ENCODE measurements at places on chromosomes 1 and 21. TPM values are rescaled to one million over a fixed set of nuclear protein-coding genes. Genes with fewer than 3 reads are reported as not detected.

The MYOG gene
- total RNA-seq = not detected

The IVL gene
- not detected for total RNA-seq

The S100A1 gene
- not detected for total RNA-seq

The FOXO6 gene
- 0.91 TPM for total RNA-seq

The TRIM63 gene
- not detected for total RNA-seq

The LRRC52 gene
- total RNA-seq = not detected

The KCNE1 gene
- total RNA-seq = 0.49 TPM

The SELL gene
- total RNA-seq = 370 TPM

DNA sequence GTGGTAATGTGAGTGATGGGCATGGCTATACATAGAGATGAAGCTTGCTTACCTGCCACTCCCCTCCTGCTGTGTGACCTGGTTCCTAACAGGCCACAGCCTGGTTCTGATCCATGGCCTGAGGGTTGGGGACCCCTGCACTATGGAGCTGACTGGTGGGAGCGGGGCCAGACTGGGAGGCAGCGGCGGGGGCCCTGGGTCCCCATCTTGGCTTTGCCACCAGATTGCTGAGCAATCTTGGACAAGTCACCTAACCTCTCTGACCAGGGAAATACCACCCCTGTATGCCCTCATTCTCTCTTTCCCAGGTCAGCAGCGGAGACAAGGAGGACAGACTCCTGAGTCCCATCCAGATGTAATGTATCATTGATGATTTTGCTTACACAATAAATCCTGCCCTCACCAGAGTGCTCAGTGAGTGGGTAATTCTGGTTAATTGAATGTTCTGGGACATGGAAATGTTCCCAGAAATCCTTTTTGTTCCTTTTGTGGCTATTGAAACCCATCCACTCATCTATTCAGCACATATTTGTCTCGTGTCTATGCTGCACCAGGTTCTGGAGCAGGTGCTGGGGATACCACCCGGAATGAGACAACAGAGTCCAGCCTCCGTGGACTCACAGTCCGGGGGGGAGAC lies 4.1 kb upstream of the ARHGEF10L start:
- DNase-seq = no peak

GRCh38 chr1:70441392-70442035 lies 30.4 kb downstream of the CTH start:
- DNase-seq = no peak

DNA sequence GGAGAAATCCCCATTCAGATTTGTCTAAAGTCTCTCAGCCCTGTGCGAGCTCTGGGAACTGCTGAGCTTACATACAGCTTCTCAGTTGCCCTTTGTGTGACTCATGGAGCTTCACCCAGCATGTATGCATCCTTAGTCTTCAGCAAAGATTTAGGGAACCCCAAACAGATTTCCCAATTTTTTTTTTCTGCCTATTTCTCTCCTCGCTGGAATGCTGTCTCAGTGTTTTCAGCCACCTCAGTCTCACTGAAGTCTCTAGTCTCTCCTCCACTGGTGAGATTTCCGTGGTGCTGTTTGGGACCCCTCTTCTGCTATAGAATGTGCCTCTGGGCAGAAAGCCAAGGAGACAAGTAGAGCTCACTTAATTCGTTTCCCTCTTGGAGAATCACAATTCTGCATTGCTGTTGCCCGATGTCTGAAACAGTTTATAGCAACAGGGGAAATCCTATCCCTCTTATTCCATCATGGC lies 28.1 kb upstream of the TXLNA start:
- no peak for DNase-seq

DNA sequence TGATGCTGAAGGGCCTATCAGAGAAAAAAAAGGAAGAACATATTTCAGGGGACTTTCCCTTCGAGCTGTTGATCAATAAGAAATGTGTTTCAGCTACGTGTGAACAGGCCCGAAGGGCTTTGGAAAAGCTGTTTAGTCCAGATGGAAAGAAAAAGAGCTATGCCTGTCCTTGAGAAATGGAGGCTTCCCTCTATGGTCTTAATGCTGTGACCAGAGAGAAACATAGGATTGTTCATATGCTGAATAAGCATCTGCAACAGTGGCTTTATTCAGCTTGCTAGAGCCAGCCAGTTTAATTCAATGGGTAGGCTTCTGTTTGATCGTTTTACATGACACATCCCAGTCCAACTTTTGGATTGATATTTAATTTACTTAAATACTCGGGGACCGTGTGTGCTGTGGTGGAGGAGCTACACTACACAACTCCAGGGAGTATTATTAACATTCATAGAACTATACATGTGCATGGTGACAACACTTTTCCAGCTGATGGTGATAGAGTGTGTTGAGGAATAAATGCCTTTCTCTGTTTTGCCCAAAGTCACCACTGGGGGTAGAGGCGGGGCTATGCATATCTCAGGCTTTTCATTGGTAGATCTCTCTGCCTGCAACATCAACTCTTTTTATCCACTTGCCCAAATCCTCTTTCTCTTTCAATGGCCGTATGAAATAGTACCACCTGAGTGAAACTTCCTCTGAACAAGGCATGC lies 106.7 kb upstream of the C8B start:
- DNase-seq = no peak

DNA sequence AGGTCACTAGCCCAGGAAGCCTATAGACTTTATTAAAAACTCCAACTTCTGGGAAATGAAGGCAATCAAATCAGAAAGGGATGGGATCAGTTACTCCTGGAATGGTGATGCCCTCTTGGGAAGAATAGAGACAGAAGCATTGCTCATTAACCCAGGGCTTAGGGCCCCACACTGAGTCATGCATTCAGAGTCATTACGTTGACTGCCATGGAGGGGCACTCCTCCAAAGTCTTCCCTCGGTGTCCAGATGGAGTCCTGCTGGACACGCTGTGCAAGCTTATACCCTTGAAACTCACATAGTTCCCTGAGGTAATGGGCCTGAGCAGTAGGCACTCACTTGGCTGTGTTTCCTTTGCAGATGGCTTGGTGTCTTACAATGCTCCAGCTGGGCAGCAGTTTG lies 35.2 kb upstream of the HSD17B7 start:
- no peak for DNase-seq

- peak; percentile 69 for DNase-seq
These were observed 11.1 kb downstream of the ADPRS start for GRCh38 chr1:36099681-36100341.

DNA sequence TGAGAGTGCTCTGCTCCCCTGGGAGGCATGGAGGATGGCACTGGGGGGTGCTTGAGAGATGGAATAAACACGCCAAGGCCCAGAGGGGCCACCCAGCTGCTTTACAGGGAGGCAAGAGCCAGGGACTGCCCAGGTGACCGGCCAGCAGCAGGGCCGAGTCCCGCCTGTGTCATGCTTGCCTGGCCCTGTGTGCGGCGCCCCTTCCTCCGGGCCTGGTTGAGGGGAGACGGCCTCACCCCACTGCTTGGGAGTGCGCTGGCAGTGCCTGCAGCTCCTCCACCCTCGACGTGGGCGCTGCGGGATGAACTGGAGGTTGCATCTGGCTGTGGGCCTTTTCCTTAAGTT lies 33.1 kb upstream of the COL6A2 start:
- DNase-seq = no peak

DNA sequence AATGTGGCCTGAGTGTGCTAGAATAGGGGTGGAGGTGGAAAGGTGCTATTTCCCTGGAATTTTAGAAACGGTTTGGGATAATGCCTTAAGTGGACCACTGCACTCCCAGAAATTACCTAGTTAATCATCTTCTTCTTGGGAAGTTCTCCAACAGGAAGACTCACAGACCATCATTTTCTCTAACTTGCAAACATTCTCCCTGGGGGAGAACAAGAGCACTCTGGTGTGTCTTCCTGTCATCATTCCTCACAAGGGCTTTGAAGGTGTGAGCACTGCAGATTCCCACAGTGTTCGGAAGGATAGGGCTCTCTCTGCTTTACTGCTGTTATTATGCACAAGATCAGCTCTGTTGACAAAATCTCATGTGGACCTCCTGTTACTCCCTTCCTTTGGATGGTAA lies 54.9 kb upstream of the TSPAN2 start:
- DNase-seq = no peak

DNA sequence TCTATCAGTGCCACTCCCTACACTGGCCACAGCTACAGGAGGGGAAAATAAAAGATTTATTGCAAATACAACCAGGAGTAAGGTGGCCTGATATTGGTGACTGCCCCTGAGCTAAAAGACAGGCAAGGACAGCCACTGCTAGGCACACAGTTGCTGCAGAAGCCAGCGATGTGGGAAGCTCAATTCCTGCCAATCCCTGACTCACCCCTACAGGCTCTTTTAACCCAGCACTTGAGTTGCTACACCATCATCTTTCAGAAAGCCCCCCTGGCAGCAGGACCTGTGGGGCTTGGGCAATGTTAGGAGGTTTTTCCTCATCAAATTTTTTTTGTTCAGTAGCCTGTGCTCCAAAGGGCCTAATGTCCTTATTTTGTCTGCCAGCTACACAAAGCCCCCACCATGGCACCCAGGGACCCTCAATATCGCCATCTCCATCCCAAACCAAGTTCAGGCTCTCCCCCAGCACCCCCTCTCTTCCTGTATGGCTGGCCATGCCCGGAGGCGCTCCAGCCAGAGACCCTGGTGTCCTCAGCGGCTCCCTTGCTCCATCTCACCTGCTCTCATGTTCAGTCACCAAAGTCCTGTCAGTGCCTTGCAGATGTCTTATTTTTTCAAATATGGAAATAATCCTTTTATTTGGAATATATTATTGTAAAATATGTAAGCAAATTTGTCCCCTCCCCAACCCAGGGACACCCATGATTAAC lies 13.4 kb downstream of the CLEC20A start:
- DNase-seq = no peak

DNA sequence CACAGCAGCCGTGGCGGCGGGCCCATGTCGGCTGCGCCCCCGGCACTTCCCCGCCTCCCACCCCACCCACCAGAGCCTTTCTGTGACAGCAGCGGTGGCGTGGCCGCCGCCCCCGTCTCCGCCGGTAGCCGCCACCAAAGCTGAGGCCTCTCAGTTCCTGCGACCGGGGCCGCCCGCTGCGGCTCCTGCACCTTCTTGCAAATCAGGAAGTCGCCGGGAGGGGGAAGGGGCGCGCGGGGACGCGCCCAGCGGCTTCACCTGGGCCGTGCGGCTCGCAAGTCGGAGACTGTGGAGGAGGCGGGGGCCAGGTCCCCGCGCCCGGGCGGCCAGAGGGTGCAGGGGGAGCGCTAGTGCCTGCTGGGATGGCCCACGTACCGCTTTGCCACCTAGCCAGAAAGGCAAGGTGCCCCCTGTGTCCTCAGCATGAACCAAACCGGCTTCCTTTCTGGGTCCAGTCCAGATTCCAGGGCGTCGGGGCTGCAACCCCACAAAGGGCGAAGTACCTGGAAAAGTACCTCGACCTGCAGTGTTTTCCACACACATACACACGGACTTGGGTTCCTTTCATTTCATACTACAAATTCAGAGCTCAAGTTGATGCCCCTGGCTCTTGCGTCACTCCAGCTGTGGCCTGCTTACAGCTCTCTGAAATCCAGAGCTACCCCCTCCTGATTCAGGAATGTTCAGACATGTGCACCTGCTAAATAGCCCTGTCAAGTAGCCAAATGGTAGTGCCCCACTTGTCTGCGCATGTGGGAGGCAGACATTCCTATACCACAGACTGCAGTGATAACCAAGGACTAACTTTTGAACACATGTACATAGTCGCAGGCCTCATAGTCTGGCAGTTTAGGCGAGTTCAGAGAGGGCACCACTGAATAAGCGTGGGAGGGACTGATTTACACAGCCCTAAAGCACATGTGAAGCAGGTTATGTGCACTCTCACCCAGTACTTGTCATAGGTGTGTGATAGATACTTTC lies at the start of gene DENND1B:
Gene DENND1B, minus strand, starts transcription at position 199 of the 981 bp plus-strand sequence. CDS start 325 bp downstream, outside the sequence.
- peak; percentile 78 for DNase-seq

DNA sequence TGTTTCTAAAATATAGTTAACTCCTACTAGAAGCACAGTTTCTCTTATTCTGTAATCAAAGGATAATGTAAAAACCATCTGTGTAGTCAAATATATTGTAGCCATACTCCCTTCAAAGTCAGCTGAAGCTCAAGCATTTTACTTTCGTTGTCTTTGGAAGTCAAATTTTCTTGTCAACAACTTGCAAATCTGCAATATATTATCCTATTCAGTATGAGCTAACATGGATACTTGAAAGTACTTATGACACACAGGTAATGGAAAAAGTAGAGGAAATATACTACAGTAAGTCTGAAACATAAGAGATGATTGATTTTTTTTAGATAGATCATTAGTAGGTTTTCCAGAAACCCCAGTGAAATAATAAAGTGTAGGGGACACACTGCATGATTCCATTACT lies 121.5 kb downstream of the COL24A1 start:
- no peak for DNase-seq

GRCh38 chr1:49576327-49576901 lies 447.3 kb downstream of the AGBL4 start:
- DNase-seq = no peak

- no peak for DNase-seq
These were observed 2.5 kb upstream of the GBP4 start for GRCh38 chr1:89201106-89201794.

- DNase-seq = no peak
These were observed 25.1 kb upstream of the ZFP69B start for GRCh38 chr1:40425198-40425597.

DNA sequence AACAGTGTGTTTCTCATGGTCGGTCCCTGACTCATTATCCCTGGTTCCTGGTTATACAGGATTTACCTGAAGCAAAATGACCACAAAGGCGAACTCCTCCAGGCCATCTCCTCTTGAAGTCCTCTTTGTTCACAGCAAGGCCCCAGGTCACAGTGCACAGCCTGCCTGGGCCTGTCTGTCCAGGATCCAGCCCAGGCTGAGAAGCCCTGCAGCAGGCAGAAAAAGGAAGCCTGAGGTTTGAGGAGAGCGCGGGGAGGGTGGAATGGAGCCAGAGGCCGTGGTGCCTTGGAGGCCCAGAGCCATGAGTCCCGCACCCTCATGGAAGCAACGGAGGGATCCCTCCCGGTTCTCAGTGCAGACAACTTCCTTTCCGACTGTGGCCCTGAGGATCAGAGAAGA lies 136.8 kb upstream of the IRF2BP2 start:
- no peak for DNase-seq

- peak; percentile 66 for DNase-seq
These were observed 1.6 kb downstream of the TENT5C start for GRCh38 chr1:117607471-117607870.

- no peak for DNase-seq
These were observed 572.1 kb upstream of the BRINP3 start for GRCh38 chr1:191049781-191050180.

- peak; percentile 18 for DNase-seq
These were observed 16.7 kb downstream of the SPATA21 start for GRCh38 chr1:16420424-16421118.

Data from CD4-positive, CD25-positive, alpha-beta regulatory T cell (primary cell).